ENCODE measurements at places on chromosomes 4 and X.

- DNase-seq: peak; percentile 94
Observed at GRCh38 chrX:53093177-53093655, 726 bp upstream of the KANTR start.

GRCh38 chrX:18789916-18790315 lies 82.5 kb downstream of the PPEF1 start:
- DNase-seq: no peak

DNA sequence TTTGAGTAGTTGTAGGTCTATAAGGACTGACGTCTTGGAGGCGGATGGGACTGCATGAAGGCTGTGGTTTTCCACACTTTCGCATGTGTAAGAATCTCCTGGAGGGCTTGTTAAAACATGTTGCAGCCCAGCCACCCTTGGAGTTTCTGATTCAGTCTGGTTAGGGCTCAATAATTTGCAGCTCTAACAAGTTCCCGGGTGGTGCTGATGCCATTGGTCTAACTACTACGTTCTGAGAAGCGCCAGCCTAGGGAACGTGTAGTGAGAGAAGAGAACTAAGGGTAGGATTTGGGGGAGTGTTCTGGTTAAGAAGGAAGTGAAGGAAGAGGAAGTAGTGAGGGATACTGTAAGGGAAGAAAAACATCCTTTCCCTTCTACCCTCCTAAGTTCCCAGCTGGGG lies 138.9 kb downstream of the LARP7 start:
- no peak for DNase-seq

GRCh38 chr4:2928242-2929176 lies 34.7 kb downstream of the NOP14 start:
- DNase-seq: no peak

GRCh38 chrX:148670277-148670676 lies 169.9 kb downstream of the AFF2 start:
- no peak for DNase-seq

GRCh38 chrX:39175418-39176057 lies 374.3 kb downstream of the MID1IP1 start:
- DNase-seq: no peak

GRCh38 chr4:106425576-106425975 lies 57.0 kb upstream of the GIMD1 start:
- no peak for DNase-seq

DNA sequence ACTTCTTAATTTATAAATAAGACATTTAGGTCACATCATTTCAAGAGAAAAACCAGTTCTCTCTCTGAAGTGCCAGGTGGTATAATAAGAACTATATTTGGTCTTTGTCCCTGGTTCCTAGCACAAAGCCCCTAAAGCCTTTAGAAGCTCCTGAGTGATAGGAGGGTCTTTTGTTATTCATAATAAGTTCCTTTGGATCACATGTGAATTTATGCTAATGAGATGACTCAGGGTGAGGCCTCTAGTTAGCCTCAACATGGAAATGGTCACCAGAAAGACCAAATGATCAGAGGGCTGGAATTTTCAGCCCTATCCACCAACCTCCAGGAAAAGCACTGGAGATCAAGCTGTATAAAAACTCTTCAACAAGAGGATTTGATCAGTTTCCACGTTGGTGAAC lies 68.1 kb upstream of the BLTP1 start:
- DNase-seq: no peak

GRCh38 chrX:111520506-111520905 lies 9.1 kb downstream of the SERTM2 start:
- no peak for DNase-seq

DNA sequence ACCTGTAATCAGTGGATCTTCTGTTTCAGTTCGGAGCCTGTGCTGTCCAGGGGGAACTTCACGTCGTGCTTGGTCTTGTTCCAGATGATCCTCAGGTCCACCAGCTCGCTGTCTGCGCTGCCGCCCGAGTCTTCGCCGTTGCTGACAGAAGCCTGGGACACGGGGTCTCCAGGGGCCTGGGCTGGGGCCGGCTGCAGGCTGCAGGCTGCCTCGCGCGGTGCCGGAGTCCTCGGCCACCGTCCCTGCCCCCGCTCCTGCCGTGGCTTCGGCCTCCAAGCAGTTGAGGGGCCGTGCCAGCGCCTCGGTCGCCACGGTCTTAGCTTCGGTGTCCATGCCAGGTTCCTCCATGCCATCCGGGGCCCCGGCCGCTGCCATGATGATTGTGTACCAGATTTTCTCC lies 37.3 kb upstream of the CCNI start:
- no peak for DNase-seq

DNA sequence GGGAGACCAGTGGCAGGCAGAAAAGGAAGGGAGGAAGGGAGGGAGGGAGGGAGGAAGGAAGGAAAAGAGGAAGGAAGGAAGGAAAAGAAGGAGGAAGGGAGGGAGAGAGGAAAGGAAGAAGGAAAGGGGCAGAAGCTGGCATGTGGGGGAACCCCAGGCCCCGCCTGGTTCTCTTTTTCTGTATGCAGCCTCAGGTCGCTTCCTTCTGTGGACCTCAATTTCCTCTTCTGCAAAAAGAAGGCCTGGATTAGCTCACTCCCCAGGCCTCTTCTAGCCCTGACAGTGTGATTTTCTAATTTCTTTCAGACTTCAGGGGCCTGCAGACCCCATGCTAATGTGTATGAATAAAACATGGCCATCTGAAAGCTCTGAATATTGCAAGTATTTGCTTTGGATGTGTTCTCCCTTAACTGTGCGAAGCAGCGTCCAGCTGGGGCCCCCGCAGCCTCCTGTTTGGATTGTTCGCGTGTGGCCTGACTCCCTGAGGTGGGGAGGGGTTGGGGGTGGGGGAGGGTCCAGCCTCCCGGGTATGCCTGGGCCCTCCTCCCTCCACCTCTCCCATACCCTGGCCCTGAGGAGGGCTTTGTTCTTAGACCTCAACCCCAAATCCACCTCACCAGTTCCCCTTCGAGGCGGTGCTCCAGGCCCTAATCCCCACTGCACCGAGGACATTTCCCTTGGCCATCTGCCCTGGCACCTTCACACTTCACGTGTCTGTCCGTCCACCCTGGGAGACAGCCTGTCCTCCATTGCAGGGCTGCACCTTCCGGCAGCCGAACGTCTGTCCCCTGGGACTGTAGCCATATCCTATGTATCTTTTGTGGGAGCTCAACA lies 199.9 kb upstream of the ATP6AP2 start:
- DNase-seq: peak; percentile 19

DNA sequence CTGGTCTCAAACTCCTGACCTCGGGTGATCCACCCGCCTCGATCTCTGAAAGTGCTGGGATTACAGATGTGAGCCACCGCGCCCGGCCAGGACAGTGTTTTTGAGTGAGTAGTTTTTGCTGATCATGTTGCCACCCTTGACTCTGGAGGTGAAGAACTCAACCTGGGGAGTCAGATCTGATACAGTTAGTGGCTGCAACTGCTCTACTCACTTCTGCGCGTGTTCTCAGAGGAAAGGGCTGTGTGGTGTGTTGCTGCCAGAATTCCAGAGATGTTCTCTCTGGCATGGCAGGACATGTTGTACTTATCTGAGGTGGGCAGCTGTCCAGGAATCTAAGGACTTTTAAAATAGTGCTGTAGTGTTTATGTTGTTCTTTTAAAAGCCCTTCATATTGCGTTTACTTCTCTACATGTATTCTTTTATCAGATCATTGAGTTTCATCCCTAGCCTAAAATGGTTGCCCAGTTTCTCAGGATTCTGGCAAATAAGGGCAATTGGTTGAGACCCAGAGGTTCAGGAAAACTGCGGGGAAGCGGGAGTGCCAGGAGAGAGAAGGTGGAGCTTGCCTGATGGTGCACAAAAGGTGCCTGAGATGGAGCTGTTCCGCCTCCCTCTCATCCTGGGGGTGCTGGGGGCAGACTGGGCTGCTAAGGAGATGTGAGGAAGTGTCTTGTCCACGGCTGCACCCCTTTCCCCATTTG lies 97.7 kb downstream of the ARHGAP10 start:
- no peak for DNase-seq

DNA sequence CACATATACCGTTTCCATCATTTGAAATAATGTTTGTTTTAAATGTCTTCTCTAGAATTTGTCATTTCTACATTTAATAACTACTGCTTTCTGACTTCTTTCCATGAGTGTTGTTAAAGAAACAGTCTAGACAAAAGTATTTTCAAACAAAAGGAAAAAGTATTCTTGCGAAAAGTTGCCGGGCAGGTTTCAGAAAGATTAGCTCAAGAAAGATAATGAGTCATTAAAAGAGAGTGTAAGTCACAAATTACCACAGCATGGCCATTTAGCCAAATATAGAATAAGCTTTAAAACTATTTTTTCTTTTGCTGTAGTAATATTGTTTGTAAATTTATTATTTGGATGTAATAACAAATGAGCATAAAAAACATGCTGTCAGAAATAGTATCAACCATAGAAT lies 493.0 kb downstream of the TLL1 start:
- DNase-seq: no peak

DNA sequence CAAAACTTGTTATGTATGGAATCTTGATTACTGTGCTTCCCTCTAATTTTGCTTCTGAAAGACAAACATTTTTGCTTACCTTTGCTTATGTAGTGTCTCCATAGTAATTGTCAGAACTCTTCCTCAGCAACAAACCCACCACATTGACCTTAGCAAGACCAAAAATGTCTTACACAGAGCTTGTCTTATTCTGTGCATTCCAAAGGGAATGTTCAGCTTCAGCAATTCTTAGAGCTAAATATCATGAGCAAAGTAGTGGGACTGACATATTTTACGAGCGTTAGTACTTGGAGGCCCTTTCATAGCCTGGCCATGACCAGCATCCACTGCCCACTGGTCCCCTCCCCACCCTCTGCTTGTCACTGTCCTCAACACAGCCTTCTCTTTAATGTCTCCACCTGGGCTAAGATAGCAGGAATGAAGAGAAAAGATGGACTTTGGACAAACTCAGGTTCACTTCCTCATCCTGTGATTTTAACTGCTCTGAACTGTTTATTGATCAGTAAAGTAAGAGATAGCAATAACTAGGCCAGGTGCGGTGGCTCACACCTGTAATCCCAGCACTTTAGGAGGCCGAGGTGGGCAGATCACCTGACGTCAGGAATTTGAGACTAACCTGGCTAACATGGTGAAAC lies 15.5 kb upstream of the SH3D19 start:
- no peak for DNase-seq

- DNase-seq: peak; percentile 3
Observed at GRCh38 chr4:137065311-137065710, 467.0 kb downstream of the PCDH18 start.

DNA sequence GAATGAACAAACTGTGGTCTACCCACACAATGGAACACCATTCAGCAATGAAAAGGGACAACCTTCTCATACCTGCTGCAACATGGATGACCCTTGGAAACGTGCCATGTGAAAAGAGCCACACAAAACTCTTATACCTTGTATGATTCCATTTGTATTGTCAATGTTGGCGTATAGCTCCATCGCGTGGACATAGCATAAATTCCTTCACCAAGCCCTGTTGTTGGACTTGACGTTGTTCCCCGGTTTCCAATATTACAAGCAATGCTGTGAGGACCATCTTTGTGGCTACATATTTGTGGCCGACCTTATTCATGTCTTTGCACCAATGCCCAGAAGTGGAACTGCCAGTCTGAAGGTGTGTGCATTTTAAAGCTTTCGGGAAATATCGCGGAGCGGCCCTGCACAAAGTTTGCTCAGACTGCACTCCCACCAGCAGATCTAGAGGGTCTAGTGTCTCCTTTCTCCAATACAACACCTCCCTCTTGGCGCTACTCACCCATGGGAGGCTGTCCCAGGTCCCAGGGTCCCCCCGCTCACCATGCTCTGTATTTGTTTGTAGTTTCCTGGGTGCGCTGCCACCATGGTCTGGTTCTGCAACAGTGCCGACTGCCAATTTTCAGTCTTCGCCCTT lies at the start of gene CLDN34:
Gene CLDN34 (plus strand): TSS at position 584 of the 634 bp plus-strand sequence. CDS start 0 bp downstream, at position 584.
- DNase-seq: peak; percentile 52

GRCh38 chr4:47717188-47717587 lies 120.7 kb downstream of the CORIN start:
- no peak for DNase-seq

- DNase-seq: no peak
Observed at GRCh38 chrX:45731448-45731847, 530.8 kb upstream of the DIPK2B start.
